GM03348 (cell line): ENCODE measurements at places on chromosomes 3 and 15.
A peak's percentile ranks its signal among the peaks of the same experiment; 100 is the strongest.

- DNase-seq = no peak
Observed at GRCh38 chr3:12884790-12885582, 43.6 kb upstream of the RPL32 start.

GRCh38 chr3:106190296-106190695 lies 321.5 kb upstream of the CBLB start:
- DNase-seq = no peak

DNA sequence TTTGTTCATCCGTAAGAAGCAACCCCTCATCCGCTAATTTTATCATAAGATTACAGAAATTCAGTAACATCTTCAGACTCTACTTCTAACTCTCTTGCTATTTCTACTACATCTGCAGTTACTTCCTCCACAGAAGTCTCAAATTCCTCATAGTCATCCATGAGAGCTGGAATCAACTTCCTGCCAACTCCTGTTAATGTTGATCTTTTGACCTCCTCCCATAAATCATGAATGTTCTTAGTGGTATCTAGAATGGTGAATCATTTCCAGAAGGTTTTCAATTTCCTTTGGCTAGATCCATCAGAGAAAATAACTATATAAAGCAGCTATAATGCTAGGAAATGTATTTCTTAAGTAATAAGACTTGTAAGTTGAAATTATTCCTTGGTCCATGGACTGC lies 115.1 kb downstream of the TAFA4 start:
- DNase-seq = no peak

- peak; percentile 51 for DNase-seq
Observed at GRCh38 chr3:43531835-43532234, 90.0 kb downstream of the ANO10 start.

DNA sequence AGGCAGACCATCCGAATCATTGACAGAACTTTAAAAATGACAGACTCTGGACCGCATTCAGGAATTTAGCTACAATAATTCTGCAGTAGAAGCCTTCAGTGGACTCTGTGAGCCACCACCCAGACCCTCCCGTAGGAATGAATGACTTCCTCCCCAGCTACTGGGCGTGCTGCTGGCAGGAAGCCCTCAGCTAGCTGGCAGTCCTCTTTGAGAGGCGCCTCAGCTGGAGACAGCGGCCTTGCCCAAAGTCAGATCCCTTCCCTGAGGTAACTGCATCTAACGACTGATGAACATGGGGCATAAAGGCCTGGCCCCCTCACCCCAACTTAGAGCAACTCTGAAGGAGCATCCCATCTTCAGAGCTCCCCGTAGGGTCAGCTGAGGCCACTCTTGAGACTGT lies 25.8 kb downstream of the CRABP1 start:
- peak; percentile 64 for DNase-seq

DNA sequence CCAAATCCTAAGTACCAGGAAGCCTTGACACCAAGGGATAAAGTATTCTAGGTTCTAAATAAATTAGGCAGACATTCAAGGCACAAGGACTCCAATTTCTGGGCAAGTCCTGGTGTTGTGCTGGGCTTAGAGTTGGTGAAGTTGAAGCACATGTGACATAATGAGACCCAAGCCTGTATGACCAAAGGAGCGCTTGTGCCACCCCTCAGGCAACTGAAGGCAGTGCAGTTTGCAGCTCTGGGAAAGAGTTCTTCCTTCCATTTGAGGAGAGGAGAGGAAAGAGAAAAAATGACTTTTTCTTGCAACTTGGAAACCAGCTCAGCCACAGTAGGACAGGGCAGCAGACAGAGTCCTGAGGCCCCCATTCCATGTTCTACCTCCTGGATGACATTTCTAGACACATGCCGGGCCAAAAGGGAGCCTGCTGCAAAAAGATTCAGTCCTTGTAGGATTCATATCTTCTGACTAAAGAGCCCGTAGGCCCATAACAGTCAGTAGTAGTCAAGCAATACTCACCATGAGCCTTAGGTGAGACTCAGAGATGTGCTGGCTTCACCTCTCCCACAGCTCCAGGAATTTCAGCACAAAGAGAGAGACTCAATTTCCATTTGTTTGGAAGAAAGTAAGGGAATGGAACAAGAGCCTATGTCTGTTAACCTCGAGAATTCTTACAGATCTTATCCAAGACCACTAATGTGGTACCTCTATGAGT lies 588.8 kb upstream of the BCHE start:
- DNase-seq = no peak

DNA sequence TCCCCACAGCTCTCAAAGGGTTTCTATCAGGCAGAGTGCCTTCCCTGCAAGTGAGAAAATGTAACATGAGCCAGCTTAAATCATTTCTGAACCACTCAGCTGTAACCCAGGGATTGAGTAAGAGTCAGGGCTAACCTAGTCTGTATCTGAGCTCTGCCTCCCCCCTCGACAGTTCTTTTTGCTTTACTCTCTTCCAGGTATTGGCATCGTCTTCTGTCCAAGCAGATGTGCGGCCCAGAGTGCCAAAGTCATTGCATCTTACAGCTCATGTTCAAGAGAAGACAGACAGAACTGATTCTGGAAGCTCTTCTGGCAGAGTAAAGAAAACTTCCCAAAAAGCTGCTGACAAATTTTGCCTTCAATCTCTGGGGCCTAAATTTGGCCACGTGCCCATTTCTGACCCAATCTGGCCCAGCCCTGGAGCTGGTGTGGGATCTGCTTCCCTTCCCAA lies 74.8 kb downstream of the ABHD5 start:
- peak; percentile 52 for DNase-seq

- no peak for DNase-seq
Observed at GRCh38 chr15:33678176-33678575, 290.1 kb upstream of the CHRM5 start.

- no peak for DNase-seq
Observed at GRCh38 chr15:27683121-27683520, 416.0 kb downstream of the OCA2 start.

- no peak for DNase-seq
Observed at GRCh38 chr3:5297895-5298294, 110.4 kb downstream of the EDEM1 start.

DNA sequence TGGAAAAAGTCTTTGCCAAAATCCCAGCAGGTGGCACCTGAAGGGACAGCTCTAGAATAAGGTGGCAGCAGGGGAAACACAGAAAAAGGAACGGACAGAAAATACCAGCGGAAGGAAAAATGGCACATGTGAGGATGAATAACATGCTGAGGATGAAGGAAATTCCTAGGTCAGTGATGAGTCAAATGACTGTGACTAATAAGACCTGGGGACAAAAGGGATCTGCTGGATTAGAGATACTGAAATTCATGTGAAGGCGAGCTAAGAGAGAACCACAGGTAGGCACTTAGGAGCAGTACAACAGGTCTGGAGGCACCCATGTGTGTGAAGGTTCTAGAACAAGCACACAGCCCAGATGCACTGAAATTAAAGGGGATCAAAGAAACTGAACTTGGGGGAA lies 482.5 kb downstream of the FOXP1 start:
- DNase-seq = peak; percentile 49

DNA sequence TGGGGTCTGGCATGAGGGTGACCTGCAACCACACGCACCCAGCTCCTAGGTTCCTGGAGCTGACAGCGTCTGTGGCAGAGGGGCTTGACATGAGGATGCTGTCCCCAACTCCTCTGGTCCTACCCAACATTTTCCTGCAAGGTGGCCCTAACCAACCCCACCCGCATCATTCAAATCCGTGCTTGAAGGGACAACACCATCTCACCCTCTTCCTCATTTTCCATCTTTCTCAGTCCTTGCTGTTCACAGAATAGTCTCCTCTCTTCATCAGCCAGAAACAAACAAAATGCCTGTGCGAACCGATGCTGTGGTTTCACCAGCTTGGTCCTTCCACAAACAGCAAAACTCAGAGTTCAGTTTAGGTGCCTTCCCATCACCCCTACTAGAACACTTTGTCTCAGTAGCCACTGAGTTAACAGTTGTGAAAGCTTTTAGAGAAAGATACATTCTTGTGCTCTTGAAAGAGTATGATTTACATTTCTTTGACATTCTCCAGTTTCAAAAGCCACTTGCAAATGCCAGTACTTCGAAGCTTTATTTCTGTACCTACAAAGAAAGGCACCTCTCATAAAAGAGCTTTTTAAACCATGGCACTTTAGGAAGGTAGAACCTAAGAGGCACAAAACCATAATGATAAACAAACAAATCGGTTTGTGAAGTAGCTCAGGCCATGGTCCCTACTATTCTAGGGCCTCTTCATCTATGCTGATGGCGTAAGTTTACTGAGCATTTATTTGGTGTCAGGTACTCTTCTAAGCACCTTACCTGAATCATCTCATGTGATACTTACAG lies 360.1 kb downstream of the SHQ1 start:
- no peak for DNase-seq

DNA sequence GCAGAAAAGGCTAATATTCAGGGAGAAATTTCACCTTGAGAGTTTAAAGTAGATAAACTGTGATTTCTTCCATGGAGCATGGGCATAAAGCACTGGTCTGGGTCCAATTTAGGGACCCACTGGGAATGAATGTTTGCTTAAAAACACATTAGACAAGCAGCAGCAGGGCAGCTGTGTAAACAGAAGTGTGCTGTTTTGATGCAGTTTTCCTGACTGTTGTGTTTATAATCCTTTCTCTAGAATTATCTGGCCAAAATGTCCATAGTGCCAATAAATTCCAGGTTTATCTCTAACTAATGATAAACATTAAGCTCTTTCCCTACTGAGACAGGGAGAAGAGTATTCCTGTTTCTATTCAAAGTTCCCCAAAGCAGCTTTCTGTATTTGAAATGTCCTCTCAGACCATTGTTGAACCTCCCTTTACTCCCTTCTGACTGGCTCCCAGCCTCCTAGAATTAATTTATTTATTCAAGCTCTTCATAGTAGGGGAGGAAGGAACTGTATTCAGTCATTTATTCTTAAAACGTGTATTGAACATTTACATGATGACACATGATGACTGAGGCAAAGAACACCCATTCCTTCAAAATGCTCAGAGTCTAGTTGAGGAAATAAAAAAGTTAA lies 7.0 kb upstream of the TM4SF18 start:
- peak; percentile 12 for DNase-seq

DNA sequence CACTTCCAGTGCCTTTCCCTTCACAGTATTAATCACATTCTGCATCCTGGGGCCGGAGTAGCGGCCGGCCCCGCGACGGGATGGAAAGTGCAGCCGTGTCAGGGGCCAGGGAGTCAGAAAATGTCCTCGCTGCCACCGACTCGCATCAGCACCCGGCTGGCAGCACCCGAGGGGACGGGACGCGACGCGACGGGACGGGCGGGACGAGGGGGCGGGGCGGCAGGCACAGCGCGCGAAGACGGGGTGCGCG lies 353 bp downstream of the ATG3 start:
- DNase-seq = peak; percentile 72

DNA sequence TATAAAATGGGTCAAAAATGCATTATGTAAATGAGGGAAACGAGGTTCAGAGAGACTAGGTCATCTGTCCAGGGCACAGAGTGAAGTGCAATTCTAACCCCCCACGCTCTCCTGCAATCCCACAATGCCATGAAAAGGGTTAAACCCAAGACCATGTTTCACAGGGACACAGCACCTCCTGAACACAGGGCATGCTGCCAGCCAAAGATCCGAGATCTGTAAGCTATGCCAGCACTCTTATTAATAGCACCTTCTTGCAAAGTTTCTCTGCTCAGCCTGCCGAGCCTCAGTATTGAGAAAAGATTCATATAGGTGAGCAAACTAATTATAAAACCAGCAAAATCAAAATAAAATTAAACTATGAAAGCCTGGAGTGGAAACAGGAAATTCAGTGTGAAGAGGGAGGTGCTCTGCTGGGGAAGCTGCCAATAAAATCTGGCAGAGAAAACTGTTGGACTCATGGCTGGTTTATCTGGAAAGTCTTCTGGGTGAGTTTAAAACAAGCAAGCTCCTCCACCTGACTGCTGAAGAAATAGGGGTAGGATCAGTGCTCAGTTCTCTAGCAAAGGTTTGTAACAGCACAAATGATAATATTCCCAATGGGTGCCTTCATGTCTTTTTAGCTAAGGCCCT lies 50.3 kb downstream of the LRIG1 start:
- DNase-seq = peak; percentile 73

DNA sequence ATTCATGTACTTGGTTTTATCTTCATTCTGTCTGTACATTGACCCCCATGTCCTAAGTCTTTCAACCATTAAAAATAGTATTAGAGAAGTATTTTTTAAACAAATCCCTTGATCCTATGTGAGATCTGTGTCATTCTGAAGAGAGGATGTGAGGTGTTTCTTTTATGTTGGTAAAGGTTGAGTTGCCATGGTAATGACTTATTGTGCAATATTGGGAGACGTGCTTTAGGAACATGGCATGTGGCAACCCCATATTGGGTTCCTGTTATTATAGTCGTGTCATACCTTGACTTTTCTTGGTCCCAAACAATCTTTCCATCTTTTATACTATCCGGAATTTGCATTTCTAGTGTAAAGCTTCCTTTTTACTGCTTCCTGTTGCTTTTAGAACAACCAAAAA lies 203.1 kb downstream of the KCNAB1 start:
- DNase-seq = no peak

GRCh38 chr15:31283043-31283442 lies 43.6 kb upstream of the KLF13 start:
- DNase-seq = no peak

DNA sequence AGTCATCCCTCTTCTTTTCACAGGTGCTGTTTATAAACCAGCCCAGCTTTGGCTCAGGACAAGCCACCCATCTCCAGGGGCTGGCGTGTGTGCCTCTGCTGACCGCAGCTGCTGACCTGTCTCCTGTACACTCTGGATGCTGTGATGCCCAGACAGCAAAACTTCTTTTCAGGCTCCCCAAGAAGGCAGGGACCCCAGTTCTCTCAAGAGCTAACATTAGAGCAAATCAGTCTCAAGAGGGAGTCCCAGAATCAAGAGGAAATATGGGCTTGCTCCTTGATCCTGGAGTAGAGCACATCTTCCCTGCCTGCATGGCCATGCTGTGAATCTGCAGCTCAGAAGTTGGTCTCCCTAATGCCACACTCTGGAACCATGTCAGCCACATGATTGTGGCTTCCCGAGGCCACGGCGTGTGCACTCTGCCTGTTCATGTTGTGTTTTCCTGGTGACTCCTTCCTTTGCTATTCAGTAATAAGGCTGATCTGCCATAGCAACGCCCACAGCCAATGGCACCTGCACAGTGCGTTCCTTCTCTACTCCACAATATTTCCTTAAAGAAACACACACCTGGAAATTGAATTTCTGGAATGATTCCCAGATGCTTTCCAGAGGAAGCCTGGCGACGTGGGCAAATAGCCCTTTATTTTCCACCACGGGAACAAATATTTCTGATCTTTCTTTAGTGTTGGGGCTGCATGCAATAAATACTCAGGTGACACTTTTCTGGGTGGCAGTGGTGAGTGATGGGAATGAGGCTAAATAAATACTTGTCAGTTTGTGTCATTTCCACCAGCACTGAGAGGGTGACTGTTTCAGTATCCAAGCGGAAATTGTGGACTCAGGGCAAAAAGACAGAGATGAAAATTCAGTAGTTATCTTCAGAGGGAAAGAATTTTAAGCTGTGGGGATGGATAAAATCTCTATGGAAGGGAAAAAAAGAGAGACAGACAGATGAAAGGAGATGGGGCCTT lies 21.9 kb upstream of the THSD4 start:
- DNase-seq = peak; percentile 74

GRCh38 chr3:137039570-137039969 lies 81.8 kb downstream of the IL20RB start:
- no peak for DNase-seq
